ENCODE measurements at places on chromosomes 16 and 17.
A peak's percentile ranks its signal among the peaks of the same experiment; 100 is the strongest.

- DNase-seq = peak; percentile 49
These were observed 11.5 kb downstream of the KCNG4 start for GRCh38 chr16:84228256-84228838.

DNA sequence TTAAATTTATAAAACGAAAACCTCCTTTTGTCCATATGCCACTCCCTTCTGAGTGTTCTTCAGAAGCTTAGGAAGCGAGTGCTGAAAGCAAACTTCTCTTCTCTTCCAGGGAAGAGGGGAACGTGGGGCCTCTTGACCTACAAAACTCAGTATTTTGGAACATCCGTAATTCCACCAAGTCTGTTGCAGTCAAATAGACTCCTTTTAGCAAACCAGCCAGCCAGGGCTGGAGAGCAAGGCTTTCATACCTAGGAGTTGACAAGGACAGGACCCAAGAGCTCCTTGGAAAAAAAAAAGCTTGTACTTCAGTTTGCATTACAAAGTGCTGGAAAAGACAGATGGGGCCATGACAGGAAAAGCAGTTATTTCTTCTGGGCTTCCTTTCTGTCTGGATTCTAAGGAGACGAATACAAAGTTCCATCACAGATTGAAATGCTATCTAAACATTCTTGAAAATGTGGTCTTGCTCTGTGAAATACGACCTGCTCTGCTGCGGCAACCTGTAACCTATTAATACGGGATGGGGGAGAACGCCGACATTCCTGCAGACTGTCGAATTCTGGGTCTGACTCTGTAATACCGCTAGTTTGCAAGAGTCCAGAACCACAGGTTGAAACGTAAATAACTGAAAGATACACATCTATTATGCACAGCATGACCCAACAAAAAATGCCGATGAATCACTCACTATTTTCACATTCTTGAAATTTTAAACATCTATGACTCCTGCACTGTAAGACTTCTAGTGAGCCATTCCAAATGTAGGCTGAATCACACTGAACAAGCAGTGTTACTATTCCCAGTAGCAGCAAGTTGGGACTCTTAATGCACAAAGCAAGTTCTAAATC lies 20.6 kb downstream of the VPS53 start:
- DNase-seq = peak; percentile 78

- no peak for DNase-seq
These were observed 292.0 kb downstream of the CPPED1 start for GRCh38 chr16:12511708-12512107.

DNA sequence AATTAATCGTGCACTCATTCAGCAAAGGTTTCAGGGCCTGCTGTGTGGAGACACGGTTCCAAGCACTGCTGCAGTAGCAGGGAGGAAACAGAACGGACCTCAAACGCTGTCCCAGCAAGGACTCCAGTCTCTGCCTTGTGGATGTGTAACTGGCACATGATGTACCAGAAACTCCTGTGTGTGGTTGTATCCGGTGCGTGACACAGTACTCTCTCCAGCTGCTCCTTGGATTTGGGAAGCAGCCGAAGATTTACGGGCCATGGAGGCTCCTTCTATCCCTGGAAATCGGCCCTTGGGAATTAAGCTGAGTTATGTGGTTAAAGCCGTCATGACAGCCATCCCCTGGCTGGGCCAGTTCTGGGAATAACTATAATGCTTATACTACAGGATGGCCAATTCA lies 8.5 kb upstream of the ANKRD11 start:
- DNase-seq = no peak

DNA sequence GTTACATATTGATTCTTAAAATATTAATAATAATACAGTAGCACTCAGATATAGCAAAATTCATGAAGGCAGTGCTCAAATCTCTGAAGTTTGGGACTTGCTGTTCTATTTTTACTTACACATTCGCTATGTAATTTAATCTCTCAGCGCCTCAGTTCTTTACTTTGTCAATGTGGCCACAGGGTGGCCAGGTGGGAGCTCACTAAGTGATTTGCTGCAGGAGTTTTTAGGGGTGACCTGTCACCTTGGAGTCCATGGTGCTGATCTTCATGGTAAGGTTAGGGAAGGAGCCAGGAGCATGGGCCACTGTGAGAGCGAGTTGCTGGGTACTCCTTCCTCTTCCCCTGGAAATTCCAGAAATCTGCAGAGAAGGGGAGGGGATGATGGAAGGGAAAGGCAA lies 28.1 kb downstream of the VWA3A start:
- no peak for DNase-seq
